ENCODE measurements at places on chromosomes 7 and 10.
A peak's percentile ranks its signal among the peaks of the same experiment; 100 is the strongest.

DNA sequence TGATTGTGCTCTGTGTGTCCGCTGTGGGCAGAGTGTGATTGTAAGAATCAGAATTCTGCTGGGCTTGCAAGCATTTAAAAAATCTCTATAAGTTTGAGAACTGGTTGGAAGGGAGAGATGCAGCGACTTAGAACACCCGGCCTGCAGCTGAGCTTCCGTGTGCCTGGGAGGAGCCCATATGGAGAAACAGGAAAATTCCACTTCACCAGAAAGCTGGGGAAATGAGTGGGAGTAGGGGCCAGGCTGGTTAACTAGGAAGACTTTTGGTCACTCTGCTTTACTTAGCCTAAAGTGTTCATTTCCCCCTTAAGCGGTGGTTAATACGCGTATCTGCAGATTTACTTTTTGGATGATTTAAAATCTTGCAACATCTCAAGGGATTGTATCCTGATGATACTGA lies 72.2 kb downstream of the TCF7L2 start:
- DNase-seq: no peak

- no peak for DNase-seq
Observed at GRCh38 chr7:137987968-137988367, 13.9 kb downstream of the CREB3L2 start.

DNA sequence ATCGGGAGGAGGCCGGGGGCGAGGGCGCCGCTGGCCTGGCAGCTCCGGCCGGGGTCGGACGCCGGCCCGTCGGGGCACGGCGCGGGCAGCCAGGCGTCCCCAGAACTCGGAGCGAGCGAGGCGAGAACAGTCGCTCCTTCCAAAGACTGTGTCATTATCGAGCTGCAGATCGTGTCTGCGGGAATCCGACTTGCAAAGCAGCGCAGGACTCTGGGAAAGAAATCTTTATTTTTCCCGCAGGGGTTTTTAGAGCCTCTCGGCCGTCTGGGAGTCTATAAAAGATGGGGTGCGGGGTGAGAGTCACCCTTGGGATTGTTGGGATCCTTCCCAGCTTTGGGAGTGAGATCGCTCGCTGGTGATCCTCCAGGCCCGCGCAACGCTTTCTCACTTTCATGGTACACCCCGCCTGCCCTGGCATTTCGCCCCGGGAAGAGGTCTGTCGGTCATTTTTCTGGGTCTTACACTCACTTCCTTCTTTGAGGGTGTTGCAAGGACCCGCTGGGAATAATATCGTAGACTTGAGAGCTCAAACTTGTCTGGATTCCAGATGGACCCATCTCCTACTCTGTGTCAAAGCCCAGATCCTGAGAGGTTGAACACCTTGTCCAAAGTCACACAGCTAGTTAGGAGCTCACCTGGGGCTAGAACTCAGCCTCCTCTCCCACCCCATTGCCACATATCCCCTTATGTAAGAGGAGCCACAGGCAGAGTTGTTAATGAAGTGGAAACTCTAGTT lies 1.0 kb downstream of the UBTD1 start:
- DNase-seq: peak; percentile 68

DNA sequence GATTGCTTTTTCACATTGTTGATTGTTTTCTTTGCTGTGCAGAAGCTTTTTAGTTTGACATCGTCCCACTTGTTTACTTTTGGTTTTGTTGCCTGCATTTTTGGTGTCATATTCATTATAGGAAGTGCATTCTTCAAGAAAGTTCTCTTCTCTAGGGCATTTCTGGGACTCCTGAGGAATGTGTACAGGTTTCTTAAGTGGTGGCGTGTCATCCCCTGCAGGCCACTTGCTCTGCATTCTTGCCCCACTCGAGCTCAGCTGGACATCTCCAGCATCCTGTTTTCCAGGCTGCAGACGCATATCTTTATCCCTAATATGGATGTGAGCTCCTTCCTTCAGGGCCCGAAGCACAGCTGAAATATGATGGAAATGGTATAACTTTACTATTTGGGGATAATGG lies 255.6 kb upstream of the HABP2 start:
- DNase-seq: peak; percentile 47

- DNase-seq: no peak
Observed at GRCh38 chr10:59060852-59061251, 115.6 kb upstream of the PHYHIPL start.

DNA sequence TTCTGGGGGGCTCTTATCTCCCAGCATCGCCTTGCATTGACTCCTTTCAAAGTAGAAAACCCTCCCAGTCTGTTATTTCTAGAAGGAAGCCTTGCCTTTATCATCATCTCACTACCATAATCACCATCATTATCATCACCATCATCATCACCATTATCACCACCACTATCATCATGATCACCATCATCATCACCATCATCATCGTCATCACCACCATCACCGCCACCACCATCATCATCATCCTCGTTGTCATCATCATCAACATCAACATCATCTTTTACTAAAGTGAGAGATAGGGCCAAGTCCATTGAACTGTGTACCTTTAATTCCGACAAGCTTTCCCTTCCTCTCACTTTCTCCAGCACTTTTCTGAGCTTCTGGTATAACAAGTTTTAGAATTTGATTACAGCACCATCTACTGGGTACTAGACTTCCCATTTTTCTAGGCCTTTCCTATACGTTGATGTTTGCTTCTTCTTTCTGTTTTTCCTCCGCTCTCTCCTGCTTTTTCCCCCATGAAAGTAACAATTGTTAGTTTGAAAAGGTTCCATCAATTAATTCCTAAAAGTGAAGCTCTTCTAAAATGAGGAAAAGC lies 226.4 kb downstream of the BUB3 start:
- DNase-seq: peak; percentile 11

DNA sequence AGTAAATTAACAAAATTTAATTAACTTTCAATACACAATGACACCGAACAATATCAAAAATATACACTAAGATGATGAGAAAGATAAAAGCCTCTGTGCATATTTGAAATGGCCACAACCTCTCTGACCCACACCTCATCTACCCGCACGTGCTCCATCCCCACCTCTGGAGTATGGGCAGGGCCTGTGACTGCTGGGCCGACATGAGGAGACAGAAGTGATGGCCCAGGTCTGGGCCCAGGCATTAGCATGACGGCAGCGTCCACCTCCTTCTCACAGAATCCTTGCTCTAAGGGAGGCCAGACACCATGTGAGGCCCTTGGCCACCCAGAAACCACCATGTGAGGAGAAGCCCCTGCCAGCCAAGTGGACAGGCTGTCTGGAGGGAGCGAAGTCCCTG lies 122.1 kb upstream of the RNF32 start:
- DNase-seq: no peak

DNA sequence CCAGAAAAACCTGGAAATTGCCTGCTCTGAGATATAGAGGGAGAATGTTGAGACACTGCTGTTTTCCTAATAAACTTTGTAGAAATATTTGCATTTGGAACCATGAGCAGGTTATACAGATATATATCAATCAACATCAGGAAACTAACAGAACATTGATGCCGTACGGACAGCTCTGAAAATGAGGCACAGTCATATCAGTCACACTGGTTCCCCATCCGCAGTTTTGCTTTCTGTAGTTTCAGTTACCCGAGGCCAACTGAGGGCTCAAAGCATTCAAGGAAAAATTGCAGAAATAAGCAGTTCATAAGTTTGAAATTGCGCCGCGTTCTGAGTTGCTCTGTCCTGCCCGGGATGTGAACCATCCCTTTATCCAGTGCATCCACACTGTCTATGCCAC lies 137.9 kb downstream of the KLF6 start:
- DNase-seq: no peak

GRCh38 chr10:129501652-129502436 lies 34.8 kb downstream of the MGMT start:
- DNase-seq: no peak

DNA sequence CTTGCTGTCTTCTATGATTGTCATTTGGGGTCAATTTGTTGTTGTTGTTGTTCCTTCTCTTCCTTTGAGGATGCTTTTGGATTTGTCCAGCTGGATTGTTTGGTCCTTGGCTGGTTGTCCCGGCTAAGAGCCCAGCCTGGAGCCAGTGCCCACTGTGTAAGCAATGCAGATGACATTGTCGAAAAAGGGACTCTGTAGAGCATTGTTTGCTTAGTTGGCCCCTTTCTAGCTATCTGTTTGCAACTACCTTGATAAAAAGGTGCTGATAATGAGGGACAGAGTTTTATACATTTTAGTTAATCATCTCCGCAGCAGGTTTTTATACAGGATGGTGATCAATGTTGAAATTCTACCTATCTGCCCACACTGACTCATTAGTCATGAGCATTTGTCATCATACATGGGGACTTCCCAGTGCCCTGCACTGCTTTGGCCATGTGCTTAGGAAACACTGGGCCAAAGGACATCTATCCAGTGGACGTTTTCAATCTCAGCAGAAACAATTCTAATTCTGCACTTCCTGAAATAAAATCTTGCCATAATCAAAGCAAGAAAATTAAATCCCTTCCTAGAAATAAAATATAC lies 311.9 kb downstream of the GRM8 start:
- no peak for DNase-seq

GRCh38 chr10:29163746-29164145 lies 125.1 kb upstream of the LYZL1 start:
- peak; percentile 84 for DNase-seq

- peak; percentile 31 for DNase-seq
Observed at GRCh38 chr10:113576852-113577251, 24.0 kb downstream of the HABP2 start.

DNA sequence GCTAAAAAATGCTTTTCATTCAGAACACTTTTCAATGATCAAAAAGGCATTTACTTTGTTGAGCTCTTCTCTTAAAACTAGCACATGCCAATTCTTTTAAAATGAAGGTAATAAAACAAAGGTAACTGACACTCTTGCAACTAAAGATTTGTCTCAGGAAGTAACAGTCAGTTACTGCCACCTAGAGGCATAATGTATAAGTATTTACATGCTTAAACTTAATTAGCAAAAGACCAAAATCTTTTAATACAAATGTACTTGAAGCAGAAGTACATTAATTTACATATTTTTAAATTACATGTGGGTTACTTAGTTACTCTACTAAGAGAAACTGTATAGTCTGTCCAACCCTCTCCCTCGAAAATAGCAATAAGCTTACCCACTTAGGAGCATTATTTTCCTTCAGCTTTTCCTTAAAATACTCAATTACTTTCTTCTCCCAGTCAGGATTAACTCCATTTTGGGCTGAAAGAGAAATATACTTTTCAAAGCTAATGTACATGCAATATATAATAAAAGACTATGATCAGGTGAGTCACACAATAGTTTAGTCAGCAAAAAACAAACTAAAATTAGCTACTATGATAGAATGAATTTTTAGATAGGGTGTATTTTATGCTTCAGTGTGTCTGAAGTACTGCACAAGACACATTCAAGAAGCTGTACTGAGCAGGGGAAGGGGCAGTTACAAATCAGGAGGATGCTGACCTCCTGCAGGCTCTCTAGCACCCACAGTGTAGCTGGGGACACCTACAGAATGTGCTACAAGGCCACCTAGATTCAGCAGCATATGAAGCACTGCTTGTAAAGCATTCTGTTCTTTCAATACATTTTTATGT lies 13.0 kb downstream of the MCMBP start:
- DNase-seq: peak; percentile 62

- no peak for DNase-seq
Observed at GRCh38 chr10:113027230-113027573, 77.2 kb downstream of the TCF7L2 start.

DNA sequence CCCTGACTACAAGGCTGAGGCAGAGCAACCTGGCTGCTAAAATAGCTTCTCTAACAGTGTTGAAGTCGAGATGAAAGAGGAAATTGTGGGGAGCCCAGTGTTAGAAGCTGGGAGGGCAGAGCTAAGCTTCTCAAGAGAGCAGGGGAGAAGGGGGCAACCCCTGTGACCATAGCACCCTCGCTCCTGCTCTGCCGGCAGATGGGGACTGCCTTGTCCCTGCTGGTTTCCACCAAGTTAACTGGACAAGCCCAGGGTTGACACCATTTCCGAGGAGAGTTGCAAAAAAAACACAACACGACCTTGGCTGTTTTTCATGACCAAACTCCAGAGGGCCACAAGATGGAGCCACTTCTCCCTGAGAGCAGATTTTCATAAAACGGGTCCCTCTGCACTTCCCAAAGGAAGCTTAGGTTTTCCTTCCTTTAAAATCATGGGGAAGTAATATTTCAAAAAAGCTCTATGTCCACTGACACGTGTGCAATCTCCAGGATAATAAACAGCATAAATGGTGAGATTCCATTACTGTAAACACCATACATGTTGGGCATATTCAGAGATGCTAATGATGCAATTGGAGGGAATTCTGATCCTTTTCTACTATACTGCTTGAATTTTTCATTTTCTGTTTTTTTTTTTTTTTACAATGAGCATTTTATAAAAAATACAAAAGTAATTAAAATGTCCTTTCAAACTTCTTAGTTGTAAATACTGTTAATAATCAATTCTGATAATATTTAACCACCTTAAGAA lies 140.4 kb downstream of the PIP4K2A start:
- DNase-seq: peak; percentile 33

GRCh38 chr10:60461688-60462087 lies 72.0 kb upstream of the ANK3 start:
- DNase-seq: no peak

GRCh38 chr7:142916508-142916907 lies 17.0 kb downstream of the TRPV5 start:
- DNase-seq: no peak

- no peak for DNase-seq
Observed at GRCh38 chr7:153406486-153406872, 645.7 kb upstream of the DPP6 start.

DNA sequence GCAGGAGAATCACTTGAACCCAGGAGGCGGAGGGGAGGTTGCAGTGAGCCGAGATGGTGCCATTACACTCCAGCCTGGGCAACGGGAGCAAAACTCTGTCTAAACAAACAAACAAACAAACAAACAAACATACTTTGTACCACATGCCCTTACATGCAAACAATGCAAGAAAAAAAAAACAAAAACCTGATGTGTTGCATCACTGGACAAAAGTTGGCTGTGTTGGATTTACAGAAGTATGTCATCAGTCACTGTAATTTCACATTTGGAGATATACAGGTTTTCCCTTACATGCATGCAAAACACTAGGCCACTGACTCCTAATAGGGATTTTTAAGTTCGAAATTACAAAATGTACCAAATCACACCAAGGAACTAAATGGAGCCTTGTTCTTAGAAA lies 138.5 kb downstream of the SRPK2 start:
- DNase-seq: peak; percentile 12

- DNase-seq: no peak
Observed at GRCh38 chr10:119313024-119313423, 105.7 kb downstream of the GRK5 start.

DNA sequence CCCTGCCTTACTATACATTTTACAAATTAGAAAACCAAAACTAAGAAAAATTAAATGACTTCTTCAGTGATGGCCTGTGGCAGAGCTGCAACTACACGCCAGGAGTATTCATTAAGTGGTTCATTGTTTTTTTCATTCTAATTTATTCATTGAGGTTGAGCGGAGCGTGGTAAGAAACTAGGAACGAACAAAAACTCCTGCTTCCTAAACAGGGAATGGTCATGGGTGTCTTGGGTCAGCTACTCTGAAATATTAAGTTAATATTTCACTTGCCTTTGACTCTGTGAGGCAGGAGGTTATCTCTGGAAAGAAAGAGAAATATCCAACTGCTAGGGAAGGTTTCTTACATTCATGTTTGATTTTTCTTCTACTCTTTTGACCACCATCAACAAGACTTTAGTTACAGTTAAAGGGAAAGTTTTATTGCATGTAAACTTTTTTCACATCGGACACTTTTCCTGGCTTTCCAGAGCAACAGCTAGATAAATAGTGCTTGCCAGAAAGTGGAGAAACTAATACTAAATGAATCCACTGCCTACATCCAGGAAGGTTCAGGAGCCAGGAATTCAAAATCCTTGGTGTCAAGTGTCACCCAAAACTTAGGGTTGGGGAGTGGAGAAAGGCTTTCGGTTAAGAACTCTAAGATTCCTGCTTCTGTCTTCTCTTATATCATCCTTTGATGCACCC lies 896 bp upstream of the GNG11 start:
- DNase-seq: no peak

- no peak for DNase-seq
Observed at GRCh38 chr7:901041-901387, 24.7 kb downstream of the GET4 start.
